ENCODE measurements at places on chromosomes 11 and 22.

GRCh38 chr11:43983221-43983810, 40.9 kb downstream of the C11orf96 start:
- DNase-seq: no peak

DNA sequence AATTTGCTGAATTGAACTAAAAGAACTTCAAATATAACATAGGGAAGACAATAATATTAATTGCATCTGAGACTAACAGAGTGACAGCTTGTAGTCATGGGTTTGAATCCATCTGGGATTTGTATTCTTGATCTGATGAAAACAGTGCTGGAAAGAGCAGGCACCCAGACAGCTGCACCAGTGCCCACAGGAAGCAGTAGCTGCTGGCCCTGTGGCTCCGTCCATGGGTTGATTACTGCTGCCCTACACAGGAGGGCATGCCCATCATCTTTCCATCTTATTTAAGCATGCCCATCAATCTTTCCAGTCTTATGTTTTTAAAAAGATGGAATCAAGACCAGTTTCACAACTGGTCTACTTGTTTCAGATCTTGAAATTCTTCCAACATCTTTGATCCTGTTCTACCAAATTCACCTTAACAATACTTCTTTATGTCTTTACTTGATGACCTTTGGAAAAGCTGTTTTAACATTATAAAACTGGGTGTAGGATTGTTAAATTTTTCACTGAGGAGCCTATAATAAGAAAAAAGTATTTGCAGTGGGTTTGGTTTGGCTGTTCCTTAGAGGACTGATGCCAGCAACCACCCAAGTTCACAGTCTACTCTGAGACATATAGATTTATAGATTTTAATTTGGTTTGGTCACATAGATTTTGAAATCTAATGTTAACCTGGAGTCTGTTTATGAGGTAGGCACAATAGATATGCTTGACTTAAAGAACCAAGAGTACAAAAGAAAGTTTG, 761 bp upstream of the NXPE4 start:
- no peak for DNase-seq

- no peak for DNase-seq
Observed at GRCh38 chr11:120219232-120219937, 8.6 kb downstream of the OAF start.

DNA sequence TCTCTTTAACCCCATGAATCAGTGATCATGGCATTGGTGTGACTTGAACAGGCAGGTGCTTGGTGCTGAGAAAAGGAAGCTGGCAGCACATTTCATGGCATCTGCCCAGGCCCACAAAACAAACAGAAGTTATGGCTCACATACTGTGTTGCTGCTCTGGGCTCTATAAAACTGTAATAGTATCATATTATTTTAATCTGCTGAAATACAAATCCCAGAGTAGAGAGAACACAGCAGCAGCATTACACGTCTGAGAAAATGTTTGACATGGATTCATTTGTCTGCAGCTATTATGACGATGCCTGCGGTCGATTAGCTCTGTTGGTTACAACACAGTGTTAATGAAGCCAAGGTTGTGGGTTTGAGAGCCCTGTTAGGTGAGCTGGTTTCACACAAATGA, 80.8 kb downstream of the ALX4 start:
- DNase-seq: no peak

DNA sequence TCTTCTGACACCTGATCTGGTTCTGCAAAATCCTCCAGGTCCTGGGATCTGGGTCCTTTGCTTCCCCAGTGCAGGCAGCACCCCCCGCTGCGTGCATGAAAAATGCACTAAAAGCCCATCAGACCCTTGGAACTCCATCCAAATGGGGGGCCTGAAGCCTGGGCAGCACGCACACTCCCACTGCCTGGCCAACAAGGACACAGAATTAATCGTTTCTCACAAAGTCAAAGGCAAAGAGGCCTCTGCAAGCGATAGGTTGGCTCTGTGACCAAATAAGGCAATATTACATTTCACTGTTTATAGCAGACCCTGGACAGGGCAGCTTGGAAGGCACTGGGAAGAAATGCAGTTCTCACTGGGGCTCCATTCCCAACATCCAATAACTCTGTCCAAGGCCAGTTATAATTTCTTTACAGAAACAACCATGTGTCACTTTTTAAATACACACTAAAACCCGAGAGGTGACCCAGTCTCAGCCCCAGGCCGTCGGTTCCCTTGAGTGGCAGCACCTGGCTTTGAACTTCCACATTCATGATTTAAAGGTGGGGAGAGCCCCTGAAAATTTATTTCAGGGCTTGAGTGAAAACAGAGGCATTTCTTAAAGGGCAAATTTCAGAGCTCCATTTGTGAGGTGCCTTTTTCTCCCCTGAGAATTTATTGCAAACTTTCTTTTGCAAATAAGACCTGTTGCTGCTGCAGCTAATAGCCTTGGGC, 114.4 kb upstream of the ANO1 start:
- DNase-seq: no peak
